CD4-positive, alpha-beta T cell (primary cell): ENCODE measurements at places on chromosomes 4 and X.

DNA sequence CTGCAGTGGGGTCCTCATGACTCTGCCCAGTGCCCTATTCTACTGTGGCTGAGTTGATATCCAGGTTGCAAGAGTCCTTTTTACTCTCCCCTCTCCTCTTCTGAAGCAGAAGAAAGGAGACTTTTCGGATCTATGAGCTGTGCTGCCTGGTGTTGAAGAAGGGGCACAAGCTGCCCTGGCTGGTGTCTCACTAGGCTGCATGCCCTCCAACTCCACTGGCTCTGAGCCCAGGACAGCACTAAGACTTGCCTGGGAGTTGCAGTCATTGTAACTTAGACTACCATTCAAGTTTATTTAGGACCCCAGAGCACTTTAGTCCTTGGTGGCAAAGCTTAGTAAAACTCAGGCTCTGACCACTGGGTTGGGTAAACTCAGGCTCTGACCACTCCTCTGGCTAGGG is 89.4 kb downstream of the GABRB1 start:
- DNase-seq, result no peak

DNA sequence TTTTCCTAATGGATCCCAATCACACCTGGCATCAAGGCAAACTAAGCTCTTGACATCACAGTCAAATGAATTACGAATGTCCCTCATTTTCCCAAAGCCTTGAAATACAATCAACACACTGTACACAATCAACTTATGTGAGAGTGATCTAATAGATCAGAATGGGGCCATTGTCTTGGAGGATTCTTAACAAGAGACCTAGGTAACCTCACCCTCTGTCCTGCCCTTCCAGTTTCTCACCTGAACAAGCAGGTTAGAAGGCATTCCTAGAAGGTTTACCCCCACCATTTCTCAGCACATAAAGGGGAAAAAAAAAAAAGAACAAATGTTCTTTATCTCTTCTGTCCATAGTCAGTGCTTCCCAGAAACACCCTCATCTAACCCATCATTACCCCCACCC is 6.3 kb downstream of the SLC39A8 start:
- DNase-seq, result no peak

DNA sequence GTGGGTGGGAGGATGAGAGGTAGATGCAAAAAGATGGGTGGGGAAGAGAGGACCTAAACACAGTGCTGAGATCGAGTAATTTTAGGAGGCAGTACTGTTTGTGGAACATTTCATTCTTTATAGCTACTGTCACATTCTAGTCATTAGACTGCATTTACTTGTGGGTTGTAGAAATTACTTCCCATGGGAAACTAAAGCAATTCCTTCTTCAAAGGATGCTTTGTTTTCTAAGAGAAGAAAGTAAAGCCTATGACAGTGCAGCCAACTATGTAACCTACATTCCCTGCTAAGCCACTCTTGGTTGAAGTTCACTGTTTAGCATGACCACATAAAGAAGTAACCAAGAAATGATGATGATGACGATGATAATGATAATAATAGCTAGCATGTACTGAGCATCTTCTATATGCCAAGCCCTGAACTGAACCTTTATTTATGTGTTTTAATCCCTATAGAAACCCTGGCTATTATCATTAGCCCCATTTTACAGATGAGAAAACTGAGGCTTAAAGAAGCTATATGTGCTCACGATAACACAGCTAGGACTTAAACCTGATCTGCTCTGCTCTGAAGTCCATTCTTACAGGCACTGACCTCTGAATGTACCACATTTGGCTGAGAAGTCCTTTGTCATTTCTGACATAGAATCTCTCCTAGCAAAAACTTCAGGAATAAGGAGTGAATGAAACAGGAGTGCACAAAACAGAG is 114.5 kb upstream of the KIT start:
- DNase-seq, result no peak

DNA sequence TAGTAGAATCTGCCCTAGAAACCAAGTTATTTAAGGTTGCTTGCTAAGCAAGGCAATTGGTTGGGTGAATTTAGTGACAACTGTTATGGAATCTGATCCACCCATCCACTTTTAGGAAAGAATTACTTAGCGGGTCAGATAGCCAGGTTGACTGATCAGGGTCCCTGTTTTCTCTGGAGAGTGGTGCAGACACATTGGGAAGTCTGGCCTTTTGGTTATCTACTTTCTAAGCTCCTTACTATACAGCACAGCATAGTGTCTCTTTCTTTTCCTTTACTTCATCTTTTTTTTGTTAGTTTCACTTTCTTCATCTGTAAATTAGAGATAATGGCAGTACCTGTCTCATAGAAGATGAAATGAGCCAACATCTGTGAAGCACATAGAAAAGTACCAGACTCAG is 7.4 kb downstream of the HERC3 start:
- no peak for DNase-seq

DNA sequence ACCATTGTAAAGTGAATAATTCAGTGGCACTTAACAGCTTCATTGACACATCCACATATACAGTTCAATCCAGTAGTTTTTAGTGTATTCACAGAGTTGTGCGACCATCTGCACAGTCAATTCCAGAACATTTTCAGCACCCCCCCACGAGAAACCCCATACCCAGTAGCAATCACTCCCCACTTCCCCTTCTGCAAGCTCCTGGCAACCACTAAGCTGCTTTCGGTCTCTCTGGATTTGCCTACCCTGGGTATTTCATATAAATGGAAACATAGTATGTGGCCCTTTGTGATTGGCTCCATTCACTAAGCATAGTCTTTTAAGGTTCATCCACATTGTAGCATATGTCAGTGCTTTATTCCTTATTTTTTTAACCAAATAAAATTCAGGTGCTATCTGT is 10.0 kb downstream of the MSL3 start:
- DNase-seq, result no peak

DNA sequence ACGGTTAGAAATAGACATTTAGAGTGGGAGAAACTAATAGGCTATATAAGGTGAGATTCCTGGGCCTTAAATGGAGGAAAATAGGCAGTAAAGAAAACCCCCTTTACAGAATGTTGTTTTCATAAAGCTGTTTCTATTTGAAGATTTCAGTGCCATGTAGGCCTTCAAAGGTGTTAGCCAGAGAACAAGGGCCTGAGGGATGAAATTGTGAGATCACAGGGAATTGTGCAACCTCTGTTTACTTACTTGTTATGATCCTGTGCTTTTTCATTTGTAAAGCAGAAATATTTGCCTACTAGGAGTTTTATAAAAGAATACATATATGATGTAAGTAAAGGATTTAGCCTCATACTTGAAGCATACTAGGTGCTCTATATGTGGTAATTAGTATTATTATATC is 272.9 kb upstream of the ARX start:
- DNase-seq, result no peak

DNA sequence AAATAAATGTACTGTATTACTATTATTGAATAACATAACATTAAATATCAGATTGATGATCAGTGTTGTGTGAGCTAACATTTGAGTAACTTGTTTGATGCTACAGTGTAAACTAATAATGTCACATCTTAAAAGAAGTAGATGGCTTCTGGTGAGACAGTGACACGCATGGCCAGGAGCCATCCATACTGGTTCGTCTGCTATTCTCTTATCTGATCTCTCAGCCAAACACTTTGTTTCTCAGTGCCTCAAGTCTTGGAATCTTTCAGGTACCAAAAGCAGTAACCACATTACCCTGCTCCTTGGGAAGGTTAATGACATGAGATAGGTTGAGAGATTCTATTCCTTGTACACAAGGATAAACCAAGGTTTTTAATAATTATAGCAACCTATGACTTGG is 198.1 kb upstream of the IGFBP7 start:
- no peak for DNase-seq

DNA sequence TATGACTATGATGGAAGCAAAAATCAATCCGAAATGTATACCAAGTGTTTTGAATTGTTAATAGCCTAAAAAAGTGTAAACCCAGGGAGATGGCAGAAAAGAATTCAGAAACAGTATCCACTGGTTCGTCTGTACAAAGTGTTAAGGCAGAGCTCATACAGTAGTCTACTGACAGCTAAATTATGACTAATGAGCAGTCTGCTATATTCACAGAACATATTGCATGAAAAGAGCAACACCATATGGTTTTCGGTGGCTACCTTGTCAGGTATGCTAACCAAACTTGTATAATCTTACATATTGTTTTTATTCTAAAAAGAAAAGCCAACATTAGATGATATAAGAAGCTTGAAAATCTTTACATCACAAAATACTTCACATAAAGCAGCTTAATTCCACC is 18.5 kb downstream of the EPHA5 start:
- no peak for DNase-seq

- no peak for DNase-seq
Observed at GRCh38 chrX:134023851-134024281, 38.5 kb upstream of the GPC3 start.

GRCh38 chr4:151219091-151219490 is 57.9 kb upstream of the PRSS48 start:
- no peak for DNase-seq

DNA sequence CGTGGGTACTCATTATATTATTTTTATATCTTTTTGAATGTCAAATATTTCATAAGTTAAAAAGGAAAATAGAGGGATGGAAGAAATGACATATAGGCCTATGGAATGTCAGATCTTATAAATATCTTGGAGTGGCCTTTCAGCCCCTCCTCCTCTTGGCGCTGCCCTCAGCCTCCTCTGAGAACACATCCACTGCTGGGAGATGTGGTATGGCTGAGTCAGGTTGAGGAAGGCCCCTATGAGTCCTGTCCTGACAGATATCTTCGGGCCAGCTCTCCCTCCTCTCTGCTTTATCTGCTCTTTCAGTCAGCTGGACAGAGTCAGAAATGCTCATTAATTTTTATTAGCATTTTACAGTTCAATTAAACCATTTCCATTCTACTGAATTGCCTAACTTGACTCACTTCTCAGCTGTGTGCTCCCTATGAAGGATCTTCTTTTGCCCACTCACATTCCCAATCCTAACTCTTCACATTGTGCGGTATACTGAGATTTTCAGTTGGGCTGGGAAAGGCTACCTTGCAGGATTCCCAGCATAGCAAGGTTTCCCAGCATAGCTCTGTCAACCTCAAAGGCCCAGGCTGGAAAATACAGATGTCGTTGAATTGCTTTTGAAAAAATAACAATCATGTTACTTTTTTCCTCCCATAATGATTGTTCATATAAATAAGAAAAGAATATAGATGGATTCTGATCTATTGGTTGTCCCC is 128.0 kb downstream of the ARHGEF9 start:
- no peak for DNase-seq

DNA sequence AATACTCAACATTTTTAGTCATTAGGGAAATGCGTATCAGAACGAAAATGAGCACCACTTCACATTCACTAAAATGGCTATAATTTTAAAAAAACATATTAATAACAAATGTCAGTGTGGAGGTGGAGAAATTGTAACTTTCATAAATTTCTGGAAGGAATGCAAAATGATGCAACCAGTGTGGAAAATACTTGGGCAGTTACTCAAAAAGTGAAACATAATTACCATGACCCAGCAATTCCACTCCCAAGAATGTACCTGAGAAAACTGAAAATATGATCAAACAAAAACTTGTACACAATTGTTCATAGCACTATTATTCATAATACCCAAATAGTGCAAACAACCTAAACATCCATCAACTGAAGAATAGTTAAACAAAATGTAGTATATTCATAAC is 76.1 kb upstream of the FAM241A start:
- DNase-seq, result no peak

- DNase-seq, result peak; percentile 6
Observed at GRCh38 chrX:153336121-153336894, 2.4 kb downstream of the ZNF275 start.
